NCI-H187 (cell line): ENCODE measurements at places on chromosomes 1 and 21.

DNA sequence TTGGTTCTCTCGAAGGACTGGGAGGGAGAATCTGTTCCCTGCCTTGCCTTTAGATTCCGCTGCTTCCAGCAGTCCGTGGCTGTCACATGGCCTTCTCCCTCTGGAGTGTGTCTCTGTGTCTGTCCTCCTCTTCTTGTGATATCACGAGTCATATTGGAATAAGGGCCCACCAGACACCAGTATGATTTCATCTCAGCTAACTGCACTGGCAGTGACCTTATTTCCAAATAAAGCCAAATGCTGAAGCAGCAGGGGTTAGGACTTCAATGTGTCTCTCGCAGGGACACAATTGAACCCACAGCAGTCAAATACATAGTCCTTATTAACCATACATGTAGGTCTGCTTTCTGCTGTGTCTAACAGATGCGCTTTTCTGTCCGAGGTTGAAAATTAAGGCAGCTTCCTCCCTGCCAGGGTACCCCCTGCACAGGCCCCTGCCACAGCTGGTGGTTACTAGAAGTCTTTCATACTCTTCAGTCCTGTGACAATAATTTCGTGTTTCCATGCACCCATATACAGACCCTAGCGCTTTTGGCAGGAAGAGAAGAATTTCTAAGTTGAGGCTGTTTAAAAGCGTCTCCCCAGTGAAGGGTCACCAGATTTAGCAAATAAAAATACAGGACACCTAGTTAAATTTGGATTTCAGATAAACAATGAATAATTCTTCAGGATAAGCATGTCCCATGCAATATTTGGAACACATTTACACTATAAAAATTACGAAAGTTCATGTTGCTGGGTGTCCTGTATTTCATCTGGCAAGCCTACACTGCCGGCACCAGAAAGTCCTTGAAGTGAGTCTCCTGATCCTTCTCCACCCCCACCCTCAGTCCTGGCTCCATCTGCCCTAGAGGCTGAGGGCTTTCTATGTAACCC is 182.1 kb downstream of the ETS2 start:
- no peak for DNase-seq

DNA sequence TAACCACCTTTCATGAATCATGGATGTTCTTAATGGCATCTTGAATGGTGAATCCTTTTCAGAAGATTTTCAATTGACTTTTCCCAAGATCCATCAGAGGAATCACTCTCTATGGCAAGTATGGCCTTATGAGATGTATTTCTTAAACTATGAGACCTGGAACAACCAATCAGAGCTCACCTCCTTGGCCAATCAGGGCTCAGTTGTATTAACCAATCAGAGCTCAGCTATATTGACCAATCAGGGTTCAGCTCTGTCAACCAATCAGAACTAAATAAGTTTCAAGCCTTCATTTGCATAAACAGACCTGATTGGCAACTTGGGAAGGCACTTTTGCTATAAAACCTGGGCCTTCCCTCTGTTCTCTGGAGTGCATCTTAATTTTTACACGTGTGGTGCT is 13.6 kb upstream of the FAM3B start:
- no peak for DNase-seq

- DNase-seq, result no peak
Measured at GRCh38 chr1:213564215-213564659, 423.5 kb upstream of the PROX1 start.

GRCh38 chr1:189609167-189609566 is 868.5 kb downstream of the BRINP3 start:
- DNase-seq, result no peak

DNA sequence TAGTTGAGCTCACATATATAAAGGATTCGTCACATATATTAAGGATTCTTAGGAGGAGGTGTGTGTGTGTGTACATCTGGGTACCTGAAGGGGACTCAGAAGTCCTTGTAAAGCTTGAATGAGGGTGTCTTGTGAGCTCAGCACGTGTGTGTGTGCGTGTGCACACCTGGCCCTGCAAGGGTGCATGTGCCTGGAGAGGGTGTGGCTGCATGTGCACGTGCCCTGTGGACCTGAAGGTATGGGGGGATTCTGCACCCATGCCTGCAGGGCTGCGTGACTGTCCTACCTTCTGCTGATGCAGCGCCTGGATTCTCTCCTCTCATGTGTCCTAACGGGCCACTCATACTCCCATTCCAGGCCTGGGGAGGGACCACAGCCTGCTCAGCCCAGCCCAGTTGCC is 24.0 kb downstream of the EPHA8 start:
- no peak for DNase-seq

GRCh38 chr1:12125422-12126355 is 41.1 kb upstream of the TNFRSF1B start:
- no peak for DNase-seq

DNA sequence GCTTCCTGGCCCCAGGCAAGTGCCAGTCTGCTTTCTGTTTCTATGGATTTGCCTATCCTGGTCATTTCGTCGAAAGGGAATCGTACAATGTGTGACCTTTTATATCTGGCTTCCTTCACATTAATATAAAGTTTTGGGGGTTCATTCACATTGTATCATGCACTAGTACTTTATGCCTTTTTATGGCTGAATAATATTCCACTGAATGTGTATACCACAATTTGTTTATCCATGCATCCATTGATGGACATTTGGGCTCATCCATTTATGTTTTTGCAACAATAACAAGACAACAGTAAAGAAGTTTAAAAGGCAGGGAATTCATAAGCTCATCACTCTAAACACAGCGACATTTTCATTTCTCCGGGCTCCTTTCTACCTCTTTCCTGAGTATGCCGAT is 50.6 kb downstream of the SPSB1 start:
- no peak for DNase-seq

- DNase-seq, result no peak
Measured at GRCh38 chr1:222785529-222785928, 29.3 kb upstream of the DISP1 start.

DNA sequence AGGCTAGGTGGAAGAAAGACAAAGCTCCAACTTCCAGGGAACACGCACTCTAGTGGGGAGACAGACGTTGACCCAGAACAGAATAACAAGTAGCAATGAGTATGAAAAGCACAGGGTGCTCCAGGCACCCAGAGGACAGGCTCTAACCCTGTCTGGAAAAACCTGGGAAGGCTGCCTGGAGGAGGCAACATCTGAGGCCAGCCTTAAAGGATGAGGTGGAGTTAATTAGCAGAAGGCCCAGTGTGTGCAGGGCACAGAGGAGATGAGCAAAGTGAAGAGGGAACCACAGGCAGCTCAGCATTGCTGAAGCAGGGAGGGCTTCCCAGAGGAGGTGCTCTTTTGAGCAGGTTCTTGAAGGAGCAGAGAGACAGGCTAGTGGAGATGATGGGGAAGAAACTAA is 126.7 kb upstream of the KLHDC7A start:
- no peak for DNase-seq

DNA sequence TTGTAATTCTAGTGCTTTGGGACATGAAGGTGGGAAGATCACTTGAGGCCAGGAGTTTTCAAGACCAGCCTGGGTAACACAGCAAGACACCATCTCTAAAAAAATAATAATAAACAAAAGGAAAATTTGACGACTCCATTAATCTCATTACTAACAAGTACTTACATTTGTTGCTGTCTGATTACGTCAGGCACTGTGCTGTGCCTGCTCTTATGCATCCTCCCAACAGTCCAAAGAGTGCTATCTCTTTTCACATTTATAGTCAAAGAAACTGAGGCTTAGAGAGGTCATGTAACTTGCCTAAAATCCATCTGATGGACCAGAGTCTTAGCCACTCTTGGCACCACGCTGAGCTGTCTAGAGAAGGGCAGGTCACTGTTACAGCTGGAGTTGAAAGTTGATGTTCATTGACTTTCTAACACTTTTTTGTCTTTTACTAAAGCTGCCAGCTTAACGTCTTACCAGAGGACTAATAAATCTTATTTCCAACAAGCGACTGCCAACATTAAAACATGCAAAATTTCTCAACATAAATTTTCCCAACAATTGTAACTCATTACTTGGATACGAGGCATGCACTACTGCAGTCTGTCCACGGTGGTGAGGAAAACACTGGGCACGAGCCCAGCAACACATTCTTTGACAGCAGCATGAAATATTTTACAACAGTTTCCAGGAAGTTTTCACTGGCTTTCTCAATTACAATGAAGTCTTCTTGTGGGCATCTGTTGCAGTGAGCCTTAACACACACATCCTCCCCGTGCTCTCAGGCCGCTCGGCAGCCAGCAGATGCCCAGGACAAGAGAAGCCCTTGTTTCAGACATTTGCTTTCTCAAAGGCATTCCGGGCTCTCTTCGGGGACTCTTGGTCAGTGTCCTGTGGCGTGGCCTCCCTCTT is 262.9 kb upstream of the PROX1 start:
- DNase-seq, result no peak

GRCh38 chr21:28256420-28256831 is 736.3 kb downstream of the LTN1 start:
- DNase-seq, result no peak
